ENCODE measurements at places on chromosomes 3 and 15.

DNA sequence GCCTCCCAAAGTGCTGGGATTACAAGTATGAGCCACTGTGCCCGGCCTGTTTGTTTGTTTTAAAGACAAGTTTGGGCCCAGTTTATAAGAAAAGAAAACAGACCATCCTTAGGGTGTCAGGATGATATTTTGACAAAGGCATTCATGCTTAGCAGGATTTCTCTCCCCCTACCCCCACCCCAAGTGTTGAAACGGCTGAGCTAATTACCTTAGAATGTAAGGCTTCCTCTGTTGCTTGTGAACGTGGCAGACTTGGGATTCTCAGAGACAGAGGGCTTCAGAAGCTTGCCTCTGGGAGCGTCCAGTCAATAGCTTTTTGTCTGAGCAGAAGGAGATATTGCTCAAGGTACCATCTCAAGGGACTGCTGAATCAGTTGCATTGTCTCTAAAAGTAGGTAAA lies 24.0 kb downstream of the FLNB start:
- DNase-seq = peak; percentile 70

DNA sequence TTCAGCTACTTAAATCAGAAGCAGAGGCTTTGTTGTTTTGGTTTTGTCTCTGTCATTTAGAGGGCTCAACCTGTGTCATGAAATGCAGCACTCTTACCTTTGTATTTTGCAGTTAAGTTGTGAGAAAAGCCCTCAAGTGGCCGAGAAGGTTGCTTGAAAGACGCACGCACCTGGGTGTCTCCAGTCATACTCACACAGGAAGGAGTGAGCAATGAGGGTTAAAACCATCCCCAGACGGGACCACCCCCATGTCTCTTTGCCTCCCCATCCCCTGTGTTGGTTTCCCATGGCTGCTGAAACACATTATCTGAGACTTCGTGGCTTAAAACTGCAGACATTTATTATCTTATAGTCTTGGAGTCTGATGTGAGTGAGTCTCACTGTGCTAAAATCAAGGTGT lies 376.1 kb upstream of the CFAP20DC start:
- no peak for DNase-seq

- peak; percentile 1 for DNase-seq
Measured at GRCh38 chr3:82475306-82475705, 713.9 kb upstream of the GBE1 start.

DNA sequence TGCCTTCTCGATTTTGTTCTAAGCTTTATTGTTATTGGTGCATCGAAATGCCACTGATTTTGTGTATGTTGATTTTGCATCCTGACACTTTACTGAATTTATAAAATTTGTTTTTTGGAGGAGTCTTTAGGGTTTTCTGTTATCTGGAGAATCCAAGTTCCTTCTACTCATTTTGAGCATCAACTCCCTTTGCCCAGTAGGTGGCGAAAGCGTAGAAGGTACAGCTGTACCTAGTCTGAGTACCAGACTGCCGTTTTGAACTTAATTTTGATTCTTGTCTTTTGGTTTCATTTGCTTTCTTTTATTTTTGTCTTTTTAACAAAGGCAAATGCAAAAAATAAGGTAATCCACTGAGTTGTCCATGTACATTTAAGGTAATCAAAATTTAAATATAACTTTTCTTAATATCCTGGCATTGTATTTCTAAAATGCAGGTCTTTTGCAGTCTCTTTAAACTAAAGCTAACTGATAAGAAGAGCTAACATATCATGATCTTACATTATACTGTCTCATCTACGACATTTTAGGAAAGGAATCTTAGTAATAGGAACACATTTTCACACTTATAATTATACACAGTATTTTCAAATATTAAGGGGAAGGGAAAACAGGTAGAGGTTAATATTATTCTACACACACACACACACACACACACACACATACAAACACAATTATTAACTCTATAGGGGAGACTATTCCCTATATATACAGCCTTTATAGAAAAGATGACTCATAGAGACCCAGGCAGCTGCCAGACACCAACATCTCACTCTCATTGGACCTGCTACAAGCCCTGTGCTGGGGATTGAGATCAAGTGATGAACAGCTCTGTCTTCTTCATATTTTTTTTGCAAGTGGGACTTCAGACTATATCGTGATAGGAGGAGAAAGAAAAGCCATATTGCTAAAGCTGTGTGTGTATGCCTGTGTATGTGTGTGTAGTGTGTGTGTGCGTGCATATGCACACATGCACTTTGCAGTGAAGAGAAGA lies 71.8 kb downstream of the SYNPR start:
- DNase-seq = peak; percentile 72

- DNase-seq = peak; percentile 3
Measured at GRCh38 chr3:156050918-156051317, 69.5 kb upstream of the KCNAB1 start.

- DNase-seq = no peak
Measured at GRCh38 chr3:178381971-178382448, 154.2 kb upstream of the KCNMB2 start.

DNA sequence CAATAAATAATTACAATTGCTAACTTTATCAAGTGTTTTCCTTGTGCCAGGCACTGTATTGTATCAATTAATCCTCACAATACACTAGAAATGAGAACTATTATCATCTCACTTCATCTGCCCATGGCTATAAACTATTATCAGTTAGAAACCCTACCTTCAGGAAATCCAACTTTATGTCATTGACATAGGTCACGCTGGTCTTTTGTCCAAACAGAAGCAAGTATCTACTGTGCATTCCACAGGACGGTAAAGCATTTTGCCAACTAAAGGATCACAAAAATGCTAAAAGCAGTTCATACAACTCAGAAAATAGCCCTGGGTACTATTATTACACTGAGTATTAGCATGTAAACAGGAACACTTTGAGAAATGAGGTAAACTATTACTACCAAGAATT lies 9.6 kb downstream of the DENND6A start:
- no peak for DNase-seq

DNA sequence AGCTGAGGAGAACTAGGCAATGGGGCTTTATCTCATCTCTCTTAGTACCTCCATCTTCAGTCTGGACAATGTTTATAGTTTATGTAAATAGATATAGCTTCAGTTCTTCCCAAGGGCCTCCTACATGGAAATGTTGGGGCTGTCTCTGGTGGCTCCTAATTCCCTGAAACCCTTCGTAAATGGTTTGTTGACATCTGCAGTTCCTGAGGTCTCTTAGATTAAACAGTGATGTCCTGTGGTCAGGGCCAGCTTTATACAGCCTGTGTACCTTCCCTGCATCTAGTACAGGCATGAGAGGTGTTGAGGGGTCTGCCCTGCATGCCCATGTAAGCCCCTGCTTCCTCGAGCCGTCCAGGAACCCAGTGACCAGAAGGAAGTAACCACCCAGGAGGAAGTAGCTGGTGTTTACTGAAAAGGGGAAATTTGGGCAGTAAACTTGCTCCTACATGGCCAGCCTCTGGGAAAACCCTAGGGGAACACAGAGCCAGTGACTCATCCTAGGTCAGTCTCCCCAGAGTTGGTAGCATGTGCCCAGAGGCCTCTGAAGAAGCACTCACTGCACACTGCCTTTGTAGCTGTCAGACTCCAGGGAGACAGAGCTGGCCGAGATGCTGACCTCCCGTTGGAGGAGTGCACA lies 4.7 kb upstream of the TBC1D2B start:
- no peak for DNase-seq

- DNase-seq = no peak
Measured at GRCh38 chr15:42696626-42697025, 40.3 kb downstream of the CDAN1 start.

DNA sequence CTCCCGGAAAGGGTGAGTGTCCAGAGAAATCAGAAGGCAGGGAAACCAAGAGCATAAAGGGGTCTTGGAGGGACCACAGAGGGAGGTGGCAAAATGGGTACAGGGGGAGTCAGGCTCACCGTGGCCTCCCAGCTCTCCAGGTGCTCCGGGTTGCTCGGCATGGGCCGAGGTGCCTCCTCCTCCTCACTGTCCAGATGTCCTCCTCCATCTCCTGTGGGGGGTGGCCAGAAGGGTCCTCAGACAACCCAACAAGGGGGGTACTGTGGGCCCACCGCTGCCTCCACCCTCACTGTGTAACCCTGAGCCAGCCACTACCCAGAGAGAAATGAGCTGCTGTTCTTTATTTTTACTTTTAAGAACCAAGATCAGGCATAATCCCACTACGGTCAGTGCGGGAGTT lies 30.4 kb upstream of the OR4F6 start:
- DNase-seq = no peak

DNA sequence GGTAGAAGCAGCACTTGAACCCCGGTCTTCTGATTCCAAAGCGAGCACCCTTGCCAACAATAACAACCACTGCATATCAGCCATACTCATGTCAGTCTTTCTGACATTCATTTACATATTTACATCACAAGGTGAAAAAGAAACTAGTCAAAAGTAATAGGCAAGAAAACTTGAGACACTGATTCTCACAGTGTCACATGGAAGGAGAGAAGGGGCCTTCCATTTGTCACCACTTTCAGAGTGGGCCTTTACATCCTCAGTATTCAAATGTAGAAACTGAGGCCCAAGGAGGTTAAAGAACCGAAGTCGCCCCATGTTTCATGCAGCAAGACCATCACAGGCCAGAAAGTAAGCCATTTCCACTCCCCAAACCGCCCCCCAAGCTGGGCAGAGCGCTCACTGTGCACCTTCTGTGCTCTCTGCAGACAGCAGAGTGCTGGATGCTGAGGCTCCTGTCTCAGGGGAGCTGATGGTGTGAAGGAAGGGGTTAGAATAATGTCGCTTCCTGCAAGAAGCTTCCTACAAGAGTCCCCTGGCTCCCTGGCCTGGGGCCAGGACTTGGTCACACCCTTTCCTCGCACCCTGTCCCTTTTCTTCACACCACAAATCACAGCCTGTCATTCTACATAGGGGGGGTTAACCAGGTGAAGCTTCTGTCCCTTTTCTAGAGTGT lies 260.1 kb downstream of the UACA start:
- no peak for DNase-seq

DNA sequence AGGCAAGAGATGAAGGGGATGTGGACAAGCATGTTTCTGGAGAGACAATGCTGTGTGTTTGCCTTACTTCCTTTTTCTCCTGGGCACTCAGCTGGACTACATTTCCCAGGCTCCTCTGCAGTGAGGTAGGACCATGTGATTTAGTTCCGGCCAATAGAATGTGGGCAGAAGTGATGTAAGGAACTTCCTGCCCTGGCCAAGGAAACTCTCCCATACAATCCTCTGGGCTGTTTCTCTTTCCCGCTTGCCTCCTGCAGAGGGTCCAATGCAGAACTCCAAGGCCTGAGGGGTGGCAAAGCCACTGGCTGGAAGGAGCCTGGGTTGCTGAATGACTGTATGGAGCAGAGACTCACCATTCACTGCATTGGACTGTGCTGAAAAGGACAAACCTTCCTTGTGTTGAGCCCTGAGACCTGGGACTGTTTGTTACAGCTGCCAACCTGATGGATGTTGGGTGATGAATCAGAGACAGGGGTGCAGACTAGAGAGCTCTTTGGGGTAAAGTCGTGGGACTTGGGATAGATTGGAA lies 82.7 kb upstream of the SLC6A6 start:
- DNase-seq = peak; percentile 54

GRCh38 chr3:130659911-130660310 lies 86.7 kb downstream of the PIK3R4 start:
- peak; percentile 41 for DNase-seq

GRCh38 chr3:138833899-138834595 lies 681 bp downstream of the PIK3CB start:
- peak; percentile 9 for DNase-seq

DNA sequence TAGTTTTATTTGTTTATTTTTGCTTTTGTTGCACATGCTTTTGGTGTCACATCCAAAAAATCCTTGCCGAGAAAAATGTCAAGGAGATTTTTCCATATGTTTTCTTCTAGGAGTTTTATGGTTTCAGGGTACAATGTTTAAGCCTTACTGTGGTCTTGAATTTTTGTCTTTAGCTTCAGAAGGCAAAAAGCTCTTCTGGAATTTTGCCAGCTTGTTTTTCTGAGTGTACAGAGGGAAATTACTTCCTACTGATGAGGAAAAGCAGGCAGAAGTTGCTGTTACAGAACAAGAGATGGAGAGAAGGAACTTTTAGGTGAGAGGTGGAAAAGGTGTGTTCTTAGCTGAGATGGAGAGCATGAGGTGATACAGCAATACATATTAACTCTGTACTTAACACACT lies 59.6 kb downstream of the UBE2E2 start:
- DNase-seq = peak; percentile 31

GRCh38 chr3:71346061-71346460 lies 237.5 kb downstream of the FOXP1 start:
- DNase-seq = peak; percentile 17

DNA sequence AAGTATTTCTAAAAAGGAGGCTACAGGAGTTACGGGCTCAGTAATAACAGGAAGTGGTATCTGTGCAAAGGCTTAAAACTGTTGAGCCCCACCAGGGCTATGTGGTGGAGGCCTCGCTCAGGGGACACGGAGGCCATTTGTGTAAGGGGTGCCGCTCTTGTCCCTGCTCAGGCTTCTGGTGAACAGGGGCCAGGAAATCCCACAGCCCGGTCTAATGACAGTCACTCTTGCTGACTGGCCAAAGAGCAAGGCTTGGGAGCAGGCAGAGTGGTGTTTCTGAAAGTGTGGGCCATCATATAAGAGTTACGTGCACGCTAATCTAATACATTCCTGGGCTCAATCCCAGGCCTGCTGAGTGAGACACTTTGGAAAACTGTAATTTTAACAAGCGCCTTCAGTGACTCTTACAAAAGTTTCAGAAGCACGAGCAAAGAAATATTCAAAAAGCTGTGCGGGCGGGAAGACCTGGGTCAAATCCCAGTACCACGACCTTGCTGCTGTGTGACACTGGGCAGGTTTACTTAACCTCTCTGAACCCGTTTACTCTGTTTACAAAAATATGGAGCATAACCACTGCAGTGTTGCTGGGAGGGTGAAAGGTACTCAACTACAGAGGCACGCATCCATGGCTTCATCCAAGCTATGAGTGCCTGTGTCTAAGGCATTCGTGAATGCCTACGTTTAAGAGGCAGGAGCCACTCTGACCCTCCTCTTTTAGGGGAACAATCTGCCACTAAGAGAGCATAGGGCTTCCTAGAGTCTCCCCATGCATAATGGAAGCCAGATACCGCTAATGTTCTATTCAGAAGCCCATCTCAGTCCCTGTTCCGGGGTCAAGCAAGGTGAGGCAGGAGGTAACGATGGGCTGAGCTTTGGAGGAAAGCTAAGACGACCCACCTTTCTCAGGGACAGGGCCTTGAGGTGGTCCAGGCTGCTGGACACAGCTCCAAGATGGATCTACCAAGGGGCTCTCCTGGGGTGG lies 2.0 kb downstream of the ATP10A start:
- DNase-seq = no peak

DNA sequence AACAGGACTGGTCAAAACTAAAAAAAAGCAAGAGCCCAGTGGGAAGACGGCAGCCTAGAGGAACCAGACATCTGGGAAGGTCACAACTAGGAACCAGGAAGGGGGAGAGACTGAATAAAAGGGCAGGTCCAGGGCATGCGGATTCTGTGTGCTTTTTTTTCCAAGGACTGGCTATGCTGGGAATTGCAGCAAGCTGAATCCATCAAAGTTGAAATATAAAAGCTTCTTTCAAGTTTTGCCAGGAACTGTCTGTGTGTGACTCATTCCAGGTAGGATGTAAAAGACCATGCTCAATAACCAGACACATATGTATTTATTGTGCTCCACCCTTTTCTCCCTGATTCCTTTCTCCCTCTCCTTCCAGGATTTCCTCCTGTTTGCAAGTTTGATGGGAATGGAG lies 47.9 kb upstream of the CCDC80 start:
- peak; percentile 87 for DNase-seq

All from fibroblast of upper back skin (primary cell).